Stimulated activated CD8-positive, alpha-beta memory T cell treated with anti-CD3 and anti-CD28 coated beads, Interleukin-15, amount 100 ng/mL, for 4 hours (primary cell): ENCODE measurements at places on chromosomes 2 and 18.

GRCh38 chr18:29096079-29096770 lies 919.3 kb upstream of the CDH2 start:
- no peak for DNase-seq

DNA sequence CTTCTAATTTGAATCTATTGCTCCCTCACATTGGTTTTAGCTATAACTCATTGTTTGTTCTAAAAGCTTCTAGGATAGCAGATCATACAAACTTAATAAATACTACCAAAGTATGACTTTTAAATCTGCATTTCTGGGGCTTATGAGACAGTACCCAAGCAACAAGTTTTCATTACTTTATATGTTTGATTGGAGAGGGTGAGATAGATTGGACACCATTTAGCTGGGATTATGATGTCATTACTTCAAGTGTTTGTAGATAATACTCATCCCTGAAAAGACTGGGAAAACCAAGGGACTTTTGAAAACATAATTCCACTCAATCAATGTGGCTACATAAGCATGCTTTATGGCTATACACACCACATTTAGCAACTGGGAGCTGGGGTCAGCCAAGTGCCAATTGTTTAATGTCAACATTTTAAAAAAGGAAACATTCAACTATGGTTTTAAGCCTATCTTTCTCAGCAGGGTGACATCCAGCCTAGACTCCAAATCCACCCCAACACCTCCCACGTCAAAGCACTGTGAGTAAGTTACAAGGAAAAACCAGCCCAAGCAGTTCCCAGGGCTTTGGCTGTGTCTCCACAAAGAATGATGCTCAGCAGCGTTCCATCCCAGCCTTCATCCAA lies 119.9 kb downstream of the ETAA1 start:
- no peak for DNase-seq

- no peak for DNase-seq
Measured at GRCh38 chr2:57981083-57981768, 65.4 kb upstream of the VRK2 start.

DNA sequence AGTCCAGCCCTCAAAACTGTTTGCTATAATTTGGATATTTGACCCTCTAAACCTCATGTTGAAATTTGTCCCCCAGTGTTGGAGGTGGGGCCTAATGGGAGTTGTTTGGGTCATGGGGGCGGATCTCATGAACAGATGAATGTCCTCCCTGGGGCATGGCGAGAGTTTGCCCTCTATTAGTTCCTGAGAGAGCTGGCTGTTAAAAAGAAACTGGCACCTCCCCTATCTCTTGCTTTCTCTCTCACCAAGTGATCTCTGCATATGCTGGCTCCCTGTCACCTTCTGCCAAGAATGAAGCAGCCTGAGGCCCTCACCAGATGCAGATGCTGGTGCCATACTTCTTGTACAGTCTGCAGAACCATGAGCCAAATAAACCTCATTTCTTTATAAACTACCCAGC lies 12.0 kb downstream of the LNPK start:
- DNase-seq: no peak

DNA sequence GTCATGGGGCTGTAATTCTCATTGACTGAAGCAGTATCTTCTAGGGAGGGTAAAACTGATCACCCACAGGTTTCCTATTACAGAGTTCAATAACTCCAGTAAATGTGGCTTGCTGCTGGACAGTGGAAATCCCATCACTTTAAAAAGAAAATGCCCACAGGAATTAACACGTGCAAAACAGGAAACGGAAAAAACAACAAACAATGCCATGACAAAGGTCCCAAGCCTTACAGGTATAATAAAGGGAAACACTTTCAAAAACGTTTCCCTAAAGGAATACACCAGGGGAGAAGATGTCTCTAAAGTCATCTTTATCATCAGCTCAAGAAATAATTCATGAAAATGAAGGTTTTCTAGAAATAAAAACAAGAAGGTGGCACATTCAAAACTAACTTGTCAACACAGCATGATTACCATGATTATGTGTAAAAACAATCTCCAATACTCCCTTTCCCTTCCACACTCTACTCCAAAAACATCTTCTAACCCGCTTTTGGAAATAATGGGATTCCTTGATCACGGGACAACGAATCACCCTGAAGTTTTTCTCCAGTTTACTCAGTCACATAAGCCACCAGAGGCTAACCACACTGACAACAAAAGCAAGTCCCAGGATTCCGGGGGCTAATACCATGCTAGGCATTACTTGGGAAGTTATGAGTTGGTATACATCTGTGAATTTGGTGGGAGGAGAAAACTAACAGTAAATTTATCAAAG lies 167.9 kb downstream of the TCF4 start:
- DNase-seq: no peak

DNA sequence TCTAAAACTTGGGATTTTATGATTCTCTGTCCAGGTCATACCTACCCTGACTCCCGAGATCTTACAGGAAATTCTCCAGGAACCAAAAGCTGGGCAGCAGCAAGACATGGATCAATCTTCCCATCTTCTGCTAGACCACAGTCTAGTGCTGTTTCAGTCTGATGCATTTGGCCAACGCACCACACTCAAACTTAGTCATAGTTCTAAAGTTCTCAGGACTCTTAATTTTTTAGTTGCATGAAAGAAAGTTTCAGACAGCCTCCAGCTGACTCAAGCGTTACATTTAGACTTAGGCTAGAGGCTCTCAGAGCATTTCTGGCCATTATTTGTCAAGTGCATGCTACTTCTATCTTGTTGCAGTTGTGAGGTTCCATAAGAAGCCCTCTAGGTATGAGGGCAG lies 230.1 kb upstream of the CCDC150 start:
- DNase-seq: no peak

DNA sequence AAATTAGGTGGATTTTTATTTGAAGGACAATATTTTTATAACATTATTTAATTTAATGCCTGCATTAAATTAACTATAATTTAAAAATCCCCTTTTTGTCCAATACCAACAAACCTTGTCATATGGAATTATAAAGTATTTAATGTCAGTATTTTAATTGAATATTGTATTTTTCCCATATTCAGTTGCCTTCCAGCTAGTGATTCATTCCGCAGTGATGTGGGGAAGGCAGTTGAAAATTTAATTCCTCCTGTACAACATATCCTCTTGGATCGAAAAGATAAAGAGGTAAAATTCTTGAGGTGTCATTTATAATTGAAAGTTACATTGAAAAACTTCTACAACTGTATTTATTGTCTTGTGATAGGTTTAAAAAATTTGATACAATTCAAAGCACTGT lies 40.4 kb downstream of the WDR7 start:
- no peak for DNase-seq

DNA sequence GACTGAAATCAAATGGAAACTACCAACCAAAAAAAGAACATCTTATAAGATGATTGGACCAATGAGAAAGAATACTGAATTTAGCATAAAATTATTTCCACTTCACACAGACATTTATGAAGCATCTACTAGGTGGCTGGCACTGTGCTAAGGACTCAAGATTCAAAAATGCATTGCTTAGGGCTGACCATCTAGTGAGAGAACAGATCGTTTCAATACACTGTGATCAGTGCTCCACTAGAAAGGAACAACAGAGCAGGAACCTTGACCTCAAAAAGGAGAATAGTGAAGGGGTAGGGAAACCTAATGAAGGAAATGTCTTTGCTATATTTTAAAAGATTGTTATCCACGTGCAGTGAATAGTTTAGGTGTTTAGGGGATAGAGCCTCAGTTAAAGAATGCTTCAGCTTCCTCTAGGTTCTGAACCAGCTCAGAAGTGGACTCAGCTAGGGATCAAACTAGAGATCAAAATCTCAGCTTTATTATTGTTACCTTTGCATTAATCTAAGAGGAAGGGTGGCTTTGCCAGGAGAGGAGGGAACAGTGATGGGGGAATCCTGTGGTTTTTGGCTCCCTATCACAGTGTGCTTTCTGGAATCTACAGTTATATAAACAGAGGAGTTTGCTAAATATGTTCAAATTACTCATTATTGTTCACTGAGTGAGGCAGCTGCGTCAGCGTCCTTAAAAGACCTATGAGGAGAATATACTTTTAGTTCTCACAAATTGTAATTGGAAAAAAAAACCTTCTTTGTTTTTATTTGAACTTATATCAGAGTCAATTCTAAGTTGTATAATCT lies 16.2 kb upstream of the BBS5 start:
- DNase-seq: no peak

DNA sequence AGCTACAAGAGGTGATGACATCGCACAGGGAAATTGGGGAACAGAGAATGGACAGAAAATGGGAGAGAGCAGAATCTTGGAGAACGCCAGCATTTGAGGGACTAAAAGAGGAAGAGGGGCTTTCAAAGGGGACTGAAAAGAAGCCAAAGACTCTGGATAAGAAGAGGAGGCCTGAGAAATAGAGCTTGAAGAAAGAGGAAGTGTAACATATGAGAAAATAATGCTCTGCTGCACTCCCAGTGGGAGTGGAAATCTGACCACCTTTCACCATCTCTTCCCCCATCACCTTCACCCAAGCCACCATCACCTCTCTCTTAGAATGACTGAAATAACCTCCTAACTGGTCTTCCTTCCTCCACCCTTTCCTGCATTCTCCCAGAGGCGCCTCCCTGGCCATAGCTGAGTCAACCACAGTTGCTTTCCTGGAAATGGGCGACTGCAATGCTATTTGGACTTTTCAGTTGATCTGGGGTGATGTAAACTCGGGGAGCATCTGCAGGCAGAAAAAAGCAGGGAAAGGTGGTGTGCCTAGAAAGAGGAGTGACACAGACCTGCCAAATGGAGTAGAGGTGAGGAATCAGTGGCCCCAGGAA lies 16.8 kb downstream of the CXCR1 start:
- DNase-seq: no peak

DNA sequence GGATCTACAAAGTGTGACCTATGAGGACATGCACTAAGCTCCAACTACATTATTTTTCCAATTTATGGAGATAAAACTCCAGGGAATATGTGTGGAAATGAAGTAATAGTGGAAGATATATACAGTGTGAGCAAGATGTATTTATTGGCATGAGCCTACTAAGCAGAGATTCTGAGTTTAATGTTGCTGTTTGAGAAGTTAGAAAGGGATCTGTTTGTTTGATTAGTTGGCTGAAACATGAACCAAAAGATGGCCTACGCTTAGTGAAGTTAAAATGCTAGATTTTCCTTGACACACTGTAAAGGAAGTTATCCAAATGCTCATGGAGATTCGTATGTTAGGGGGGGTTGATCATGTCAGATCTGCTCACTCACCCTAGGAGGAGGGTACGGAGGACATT lies 621.7 kb downstream of the TMEM182 start:
- no peak for DNase-seq
